ENCODE measurements at places on chromosomes 16 and 17.
A peak's percentile ranks its signal among the peaks of the same experiment; 100 is the strongest.

DNA sequence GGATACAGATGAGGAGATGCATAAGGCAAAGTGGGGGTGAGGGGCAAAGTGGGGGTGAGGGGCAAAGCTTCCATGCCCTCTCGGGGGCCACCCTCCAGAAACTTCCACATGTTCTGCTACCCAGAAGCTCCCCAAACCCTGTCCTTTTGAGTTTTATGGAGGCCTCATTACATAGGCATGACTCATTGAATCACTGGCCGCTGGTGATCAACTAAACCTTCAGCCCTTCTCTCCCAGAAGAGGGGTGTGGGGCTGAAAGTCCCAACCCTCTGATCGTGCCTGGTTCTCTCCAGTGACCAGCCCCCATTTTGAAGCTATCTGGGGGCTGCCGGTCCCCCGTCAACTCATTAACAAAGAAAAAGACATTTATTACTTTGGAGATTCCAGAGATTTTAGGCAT, 27.5 kb downstream of the ITGAE start:
- DNase-seq, result no peak

DNA sequence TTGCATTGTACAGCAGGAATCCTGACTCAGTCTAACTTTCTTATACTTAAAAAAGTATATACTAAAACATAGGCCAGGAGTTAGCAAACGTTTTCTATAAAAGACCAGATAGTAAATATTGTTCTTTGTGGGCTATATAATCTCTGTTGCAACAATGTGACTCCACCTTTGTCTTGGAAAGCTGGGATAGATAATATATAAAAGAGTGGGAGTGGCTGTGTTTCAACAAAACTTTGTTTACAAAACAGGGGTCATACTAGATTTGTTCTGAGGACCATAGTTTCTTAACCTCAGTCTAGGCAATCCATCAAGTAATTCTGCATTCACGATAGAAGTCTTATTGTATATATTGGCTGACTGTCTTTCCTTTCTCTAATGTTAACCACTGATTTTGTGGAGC, 9.0 kb upstream of the TBC1D3B start:
- DNase-seq, result no peak

GRCh38 chr17:38731526-38732294, 1.6 kb downstream of the CISD3 start:
- no peak for DNase-seq

GRCh38 chr16:66604376-66605176, at the start of gene CMTM3:
CMTM3 (plus strand) TSS chr16:66604704; CDS start chr16:66604806, 102 bp downstream.
- DNase-seq, result peak; percentile 13

DNA sequence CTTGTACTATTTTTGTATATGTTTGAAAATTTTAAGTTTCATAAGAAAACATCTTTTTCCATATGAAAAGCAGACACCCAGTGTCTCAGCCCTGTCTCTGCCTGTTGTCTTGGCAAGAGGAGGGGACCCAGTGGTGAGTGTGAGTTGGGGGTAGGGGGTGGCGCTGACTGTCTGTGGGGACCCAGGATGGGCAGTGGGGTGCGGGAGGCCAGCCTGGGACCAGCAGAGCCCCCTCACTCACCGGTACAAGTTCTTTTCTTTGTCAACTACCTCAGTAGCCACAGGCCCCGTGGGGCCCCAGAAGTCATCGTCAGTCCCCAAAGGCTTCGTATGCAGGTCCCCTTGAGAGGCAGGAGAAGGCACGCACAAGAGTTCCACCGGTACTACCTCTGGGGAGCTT, 46.2 kb downstream of the MIS12 start:
- no peak for DNase-seq
